ENCODE measurements at places on chromosomes 11 and 22.

DNA sequence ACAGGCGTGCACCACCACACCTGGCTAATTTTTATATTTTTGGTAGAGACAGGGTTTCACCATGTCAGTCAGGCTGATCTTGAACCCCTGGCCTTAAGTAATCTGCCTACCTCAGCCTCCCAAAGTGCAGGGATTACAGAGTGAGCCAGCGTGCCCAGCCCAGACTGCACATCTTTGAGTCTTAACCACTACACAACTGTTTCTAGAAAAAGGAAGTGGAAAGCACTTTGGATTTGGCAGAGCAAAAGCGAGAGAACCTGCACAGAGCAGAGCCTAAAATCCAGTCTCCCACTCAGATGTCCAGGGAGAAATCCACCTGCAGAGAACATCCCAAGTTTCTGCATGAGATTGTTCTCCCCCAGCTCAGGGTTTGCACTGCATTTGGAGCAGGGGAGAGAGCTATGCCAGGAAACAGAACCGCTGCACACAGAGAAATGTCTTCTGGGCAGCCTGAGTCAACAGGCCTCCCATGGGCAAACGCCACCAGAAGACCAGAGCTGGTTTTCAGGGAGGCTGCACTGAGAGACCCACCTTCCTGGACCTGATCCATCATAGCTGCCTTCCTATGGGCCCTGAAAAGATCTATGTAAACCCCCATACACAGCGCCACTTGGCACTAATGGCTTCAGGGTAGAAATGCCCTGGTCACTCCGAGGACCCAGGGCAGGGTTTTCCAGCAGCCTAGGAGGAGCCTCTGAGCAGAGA, 54.0 kb downstream of the RPUSD4 start:
- no peak for DNase-seq

DNA sequence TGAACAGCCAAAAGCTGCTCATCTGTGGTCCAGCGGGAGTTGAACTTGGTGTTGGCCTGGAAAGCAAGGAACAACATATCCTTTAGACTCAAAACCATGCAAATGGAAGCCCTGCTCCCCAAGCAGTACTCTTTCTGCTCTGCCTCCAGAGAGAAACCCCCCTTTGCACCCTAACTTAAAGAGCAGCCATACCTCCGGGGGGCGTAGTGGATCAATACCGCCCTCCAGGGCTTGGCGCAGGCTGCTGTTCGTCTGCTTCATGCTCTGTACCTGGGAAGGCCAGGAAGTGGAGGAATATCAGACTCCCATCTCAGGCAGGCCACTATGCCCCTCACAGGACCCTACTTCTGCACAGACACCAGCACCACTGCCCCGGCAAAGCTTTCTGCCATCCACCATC, 4.3 kb downstream of the RCOR2 start:
- DNase-seq, result no peak

- DNase-seq, result no peak
These were observed 599.3 kb downstream of the BUD13 start for GRCh38 chr11:116173506-116173905.

GRCh38 chr11:44811841-44812448, 85.2 kb downstream of the TSPAN18 start:
- no peak for DNase-seq

GRCh38 chr11:67452141-67452952, at the start of gene GPR152:
TSS of gene GPR152 (minus strand) at chr11:67452729. CDS start at chr11:67452724, 5 bp downstream.
- no peak for DNase-seq

- no peak for DNase-seq
These were observed 73.2 kb downstream of the KIAA1671 start for GRCh38 chr22:25025491-25026400.

DNA sequence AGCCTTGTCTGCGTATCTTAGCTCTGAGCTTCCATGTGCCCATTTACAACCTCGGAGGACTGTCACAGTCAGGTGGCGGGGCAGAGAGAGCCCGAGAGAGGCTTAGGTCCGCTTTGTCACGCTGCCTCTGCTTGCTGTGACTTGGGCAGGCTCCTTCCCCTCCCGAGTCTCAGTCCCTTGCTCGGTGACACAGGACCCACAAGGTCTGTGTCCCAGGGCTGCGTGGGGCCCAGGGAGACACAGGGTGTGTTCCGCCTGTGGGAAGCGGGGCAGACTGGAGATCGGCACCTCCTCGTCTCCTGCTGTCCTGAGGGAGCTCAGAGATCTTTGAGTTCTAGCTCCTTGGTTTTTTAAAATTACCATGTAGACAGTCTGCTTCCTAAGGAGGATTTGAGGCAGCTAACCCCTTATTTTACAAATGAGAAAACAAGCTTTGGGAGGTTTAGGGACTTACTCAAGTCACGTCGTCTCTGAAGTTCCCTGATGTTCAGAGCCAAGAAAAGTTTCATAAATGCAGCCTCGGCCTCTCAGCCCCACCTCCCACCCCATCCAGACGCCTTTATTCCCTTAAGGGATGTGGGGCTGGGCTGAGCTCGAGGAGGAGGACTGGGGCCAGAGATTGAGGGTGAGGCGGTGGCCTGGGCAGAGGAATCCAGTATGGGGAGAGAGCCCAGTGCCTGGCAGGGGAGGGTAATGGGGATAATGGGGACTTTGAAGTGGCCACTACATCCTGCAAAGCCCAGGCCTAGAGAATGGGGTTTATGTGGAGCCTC, 103.6 kb downstream of the NECTIN1 start:
- no peak for DNase-seq

DNA sequence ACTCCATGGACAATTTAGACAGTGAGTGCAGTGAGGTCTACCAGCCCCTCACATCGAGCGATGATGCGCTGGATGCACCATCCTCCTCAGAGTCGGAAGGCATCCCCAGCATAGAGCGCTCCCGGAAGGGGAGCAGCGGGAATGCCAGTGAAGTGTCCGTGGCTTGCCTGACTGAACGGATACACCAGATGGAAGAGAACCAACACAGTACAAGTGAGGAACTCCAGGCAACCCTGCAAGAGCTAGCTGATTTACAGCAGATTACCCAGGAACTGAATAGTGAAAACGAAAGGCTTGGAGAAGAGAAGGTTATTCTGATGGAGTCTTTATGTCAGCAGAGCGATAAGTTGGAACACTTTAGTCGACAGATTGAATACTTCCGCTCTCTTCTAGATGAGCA, 51.4 kb downstream of the SPECC1L start:
- DNase-seq, result no peak

Measured in kidney (tissue), 22 donors.